ENCODE measurements at places on chromosomes 5 and 9.

GRCh38 chr9:135932656-135933055, 25.3 kb upstream of the CAMSAP1 start:
- DNase-seq = no peak

- no peak for DNase-seq
Measured at GRCh38 chr9:121304707-121305106, 36.7 kb downstream of the GSN start.

DNA sequence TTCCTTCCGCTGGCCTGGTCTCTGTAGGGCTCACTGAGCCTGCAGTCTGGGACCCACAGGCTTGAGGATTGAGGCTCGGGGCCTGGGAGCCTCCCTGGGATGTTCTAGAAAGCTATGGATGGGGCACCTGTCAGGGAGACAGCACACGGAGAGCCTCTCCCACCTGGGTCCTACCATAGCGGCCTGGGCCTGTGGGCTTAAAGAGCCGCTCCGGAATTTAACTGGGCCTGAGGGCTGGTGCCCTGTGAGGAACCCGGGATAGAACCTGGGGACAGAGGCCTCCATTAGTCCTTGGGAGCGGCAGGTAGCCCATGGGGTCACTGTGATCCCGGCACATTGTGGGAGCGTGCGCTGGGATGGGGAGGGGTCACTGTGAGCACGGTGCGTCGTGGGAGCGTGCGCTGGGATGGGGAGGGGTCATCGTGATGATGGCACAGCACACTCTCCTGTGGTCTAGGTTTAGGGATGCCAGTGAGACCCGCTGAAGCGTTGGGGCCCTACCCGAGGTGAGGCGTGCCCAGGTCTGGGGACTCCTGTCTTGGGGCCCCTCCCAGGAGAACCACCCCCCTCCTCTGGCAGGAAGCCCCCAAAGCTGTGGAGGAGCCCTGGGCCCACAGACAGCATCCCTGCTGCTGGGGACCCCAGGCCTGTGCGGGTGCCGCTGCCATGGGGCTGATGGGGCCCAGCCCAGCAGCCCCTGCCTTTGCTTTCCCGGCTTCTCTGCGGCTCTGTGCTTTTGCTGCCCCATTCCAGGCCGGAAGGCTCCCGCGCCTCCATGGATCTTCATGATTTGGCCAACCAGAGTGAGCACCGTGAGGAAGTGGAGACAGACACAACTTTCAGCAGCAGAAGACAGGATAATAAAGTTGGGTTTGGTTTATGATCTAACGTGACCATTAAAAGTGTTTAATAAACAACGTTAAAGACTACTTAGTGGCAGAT, 3.4 kb upstream of the CEP72 start:
- no peak for DNase-seq

DNA sequence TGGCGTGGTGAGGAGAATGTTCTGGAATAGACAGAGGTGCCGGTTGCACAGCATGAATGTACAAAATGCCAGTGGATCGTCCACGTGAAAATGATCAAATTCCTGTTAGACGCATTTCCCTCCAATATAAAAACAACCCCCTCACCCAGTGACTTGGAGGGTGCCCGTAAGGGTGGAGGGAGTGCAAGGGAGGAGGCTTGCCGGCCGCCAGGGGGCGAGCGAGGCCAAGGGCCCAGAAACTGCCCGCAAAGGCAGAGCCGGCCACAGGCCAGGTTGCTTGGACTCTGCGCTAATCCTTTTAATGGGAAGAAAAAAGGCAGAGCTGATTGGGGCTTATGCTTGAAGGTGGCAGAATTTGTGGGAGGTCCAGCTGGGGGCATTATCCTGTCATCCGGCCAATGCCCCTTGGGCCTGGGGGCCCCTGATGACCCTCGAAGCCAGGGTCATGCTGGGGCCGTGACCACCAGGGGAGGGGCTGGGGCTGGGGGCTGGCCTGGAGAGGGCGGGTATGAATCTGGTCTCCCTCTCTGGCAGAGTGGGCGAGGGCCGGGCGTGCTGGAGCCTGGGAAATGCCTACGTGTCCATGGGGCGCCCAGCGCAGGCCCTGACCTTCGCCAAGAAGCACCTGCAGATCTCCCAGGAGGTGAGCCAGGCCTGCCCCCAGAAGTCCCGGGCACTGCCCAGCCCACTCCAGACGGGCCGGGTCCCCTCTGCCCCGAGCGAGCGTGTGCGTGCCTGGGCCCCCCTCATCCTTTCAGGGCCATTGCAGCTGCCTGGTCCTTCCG, 12.0 kb downstream of the GPSM1 start:
- no peak for DNase-seq
